Right ventricle myocardium inferior (tissue), 1 donor: ENCODE measurements at places on chromosomes 2 and 18. TPM values are rescaled to one million over a fixed set of nuclear protein-coding genes. Genes with fewer than 3 reads are reported as not detected.

CNRIP1 gene
- 12.5 TPM for total RNA-seq

IL1R2 gene
- total RNA-seq = 1.3 TPM

OBSL1 gene
- 158 TPM for total RNA-seq

SLC38A11 gene
- total RNA-seq = 0.84 TPM

DNA sequence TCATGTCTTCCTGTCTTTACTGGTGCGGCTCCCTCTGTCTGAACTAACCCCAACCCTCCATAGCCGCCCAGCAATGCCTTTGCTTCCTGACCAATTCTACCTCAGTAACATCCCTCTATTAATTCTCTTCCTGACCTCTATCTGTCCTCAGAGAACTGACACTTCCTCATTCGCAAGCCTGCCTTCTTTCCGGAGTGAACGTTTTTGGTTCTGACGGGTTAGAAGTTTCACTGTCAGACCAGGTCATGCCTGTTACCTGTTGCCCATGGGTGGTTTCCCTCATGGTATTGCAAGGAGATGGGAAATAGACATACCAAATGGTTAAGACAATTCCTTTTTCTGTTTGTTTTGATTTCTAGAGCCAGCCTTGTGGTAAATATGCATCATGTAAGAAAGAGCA is 453.4 kb upstream of the SLC14A2 start:
- no peak for DNase-seq

DNA sequence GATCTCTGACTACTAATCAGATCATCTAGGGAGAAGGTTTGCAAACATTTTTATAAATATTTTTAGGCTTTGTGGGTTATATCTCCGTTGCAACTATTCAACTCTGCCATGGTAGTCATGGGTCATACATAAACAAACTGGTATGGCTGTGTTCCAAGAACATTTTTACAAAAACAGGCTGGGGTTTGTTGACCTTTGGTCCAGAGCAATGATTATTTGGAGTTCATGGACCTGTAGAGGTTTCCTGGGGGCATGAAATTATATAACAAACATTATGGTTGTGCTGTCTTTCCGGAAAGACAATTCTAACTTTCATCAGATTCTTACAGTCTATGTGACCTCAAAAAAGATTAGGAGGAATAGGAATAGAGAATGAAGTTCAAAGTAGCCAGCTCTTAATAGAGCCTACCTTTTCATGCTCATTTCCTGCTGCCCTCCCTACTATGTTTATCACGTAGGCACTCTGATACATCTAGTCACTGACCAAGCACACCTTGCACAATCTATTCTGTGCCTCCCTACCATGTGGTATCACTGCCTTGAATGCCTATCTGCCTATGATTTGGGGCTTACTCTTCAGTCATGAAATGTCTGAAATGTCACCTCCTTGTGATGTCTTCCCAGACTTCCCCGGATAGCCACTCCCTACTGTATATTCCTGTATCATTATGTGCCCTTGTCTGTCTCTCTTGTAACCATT is 102.4 kb upstream of the SCN1A start:
- DNase-seq = no peak

DNA sequence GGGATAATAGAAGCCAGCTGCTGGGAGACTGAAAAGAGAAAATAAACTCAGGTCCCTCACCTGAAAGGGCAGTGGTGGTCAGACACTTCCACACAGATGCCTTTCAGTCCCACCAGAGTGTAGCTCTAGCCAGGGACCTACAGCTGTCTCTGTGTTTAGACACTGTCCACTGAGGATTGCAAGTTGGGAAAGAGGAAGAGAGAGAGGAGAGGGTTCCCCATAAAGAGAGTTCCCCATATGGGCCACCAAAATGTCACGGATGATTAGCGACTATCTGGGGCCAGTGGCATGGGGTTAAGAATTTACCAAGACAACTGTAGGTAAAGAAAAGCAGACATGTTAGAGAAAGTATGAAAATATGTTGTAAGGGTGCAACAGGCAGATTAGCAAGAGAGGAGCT is 36.7 kb upstream of the SKA1 start:
- DNase-seq = no peak

DNA sequence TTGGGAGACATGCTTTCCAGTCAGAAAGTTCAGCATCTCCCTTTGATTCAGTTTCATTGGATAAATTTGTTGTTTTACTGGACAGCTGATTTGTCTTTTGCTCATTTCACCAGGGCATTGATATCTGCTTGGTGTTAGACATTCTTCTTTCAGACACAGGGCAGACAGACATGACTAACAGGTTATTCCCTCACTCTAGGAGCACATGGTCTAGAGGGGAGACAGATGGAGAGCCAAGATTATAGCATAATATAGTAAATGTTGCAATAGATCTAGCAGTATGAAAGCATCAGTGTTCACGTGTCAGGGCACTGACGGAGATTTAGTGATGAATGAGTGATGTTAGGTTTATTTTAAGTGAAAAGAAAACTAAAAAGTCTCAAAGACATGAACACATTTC is 187.0 kb upstream of the CYRIA start:
- DNase-seq = no peak
